ENCODE measurements at places on chromosomes 1 and 21.

DNA sequence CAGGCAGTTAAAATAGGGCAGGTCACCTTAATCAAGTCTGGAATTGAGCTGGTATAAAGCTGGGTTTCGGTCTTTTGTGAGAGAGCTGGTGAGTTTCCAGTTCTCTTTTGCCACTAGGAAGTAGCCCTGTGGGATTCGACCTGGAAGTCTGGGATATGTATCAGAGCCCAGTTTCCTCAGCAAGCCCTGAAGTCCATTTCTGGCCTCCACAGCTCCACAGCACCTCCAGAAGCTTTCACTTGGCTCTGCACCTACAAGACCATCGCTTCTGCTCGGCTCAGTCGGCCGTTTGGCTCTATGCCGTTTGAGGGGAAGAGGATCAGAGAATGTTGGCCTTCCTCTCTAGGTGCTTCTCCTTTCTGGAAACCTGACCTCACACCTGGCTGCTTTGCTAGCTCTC lies 148.0 kb downstream of the GALNT2 start:
- peak; percentile 47 for DNase-seq

DNA sequence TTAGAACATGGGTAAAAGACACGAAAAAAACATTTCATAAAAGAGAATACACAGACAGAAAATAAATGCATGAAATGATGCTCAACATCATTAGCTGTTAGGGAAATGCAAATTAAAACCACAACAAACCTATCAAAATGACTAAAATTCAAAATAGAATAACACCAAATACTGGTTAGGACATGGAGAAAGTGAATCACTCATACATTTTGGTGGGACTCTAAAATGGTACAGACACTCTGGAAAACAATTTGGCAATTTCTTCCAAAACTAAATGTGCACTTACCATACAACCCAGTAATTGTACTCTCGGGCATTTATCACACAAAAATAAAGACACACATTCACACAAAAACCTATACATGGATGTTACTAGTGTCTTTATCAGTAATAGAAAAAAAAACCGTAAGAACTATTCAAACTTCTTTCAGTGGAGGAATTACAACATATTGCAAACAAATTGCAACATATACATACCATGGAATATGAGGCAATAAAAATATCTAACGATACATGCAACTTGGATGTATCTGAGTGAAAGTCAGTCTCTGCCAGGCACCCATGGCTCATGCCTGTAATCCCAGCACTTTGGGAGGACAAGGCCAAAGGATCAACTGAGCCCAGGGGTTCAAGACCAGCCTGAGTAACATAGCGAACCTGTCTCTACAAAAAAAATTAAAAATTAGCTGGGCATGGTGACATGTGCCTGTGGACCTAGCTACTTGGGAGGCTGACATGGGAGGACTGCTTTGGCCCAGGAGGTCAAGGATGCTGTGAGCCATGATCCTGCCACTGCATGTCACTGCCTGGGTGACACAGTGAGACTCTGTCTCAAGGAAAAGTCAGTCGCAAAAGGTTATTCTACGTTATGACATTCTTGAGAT lies 19.6 kb downstream of the HSF2BP start:
- DNase-seq: no peak

- DNase-seq: no peak
Observed at GRCh38 chr1:75614399-75614756, 3.5 kb upstream of the SLC44A5 start.

- no peak for DNase-seq
Observed at GRCh38 chr1:175118375-175119367, 51.0 kb downstream of the TNN start.

- DNase-seq: peak; percentile 89
Observed at GRCh38 chr21:33924079-33924765, 8.6 kb upstream of the ATP5PO start.

DNA sequence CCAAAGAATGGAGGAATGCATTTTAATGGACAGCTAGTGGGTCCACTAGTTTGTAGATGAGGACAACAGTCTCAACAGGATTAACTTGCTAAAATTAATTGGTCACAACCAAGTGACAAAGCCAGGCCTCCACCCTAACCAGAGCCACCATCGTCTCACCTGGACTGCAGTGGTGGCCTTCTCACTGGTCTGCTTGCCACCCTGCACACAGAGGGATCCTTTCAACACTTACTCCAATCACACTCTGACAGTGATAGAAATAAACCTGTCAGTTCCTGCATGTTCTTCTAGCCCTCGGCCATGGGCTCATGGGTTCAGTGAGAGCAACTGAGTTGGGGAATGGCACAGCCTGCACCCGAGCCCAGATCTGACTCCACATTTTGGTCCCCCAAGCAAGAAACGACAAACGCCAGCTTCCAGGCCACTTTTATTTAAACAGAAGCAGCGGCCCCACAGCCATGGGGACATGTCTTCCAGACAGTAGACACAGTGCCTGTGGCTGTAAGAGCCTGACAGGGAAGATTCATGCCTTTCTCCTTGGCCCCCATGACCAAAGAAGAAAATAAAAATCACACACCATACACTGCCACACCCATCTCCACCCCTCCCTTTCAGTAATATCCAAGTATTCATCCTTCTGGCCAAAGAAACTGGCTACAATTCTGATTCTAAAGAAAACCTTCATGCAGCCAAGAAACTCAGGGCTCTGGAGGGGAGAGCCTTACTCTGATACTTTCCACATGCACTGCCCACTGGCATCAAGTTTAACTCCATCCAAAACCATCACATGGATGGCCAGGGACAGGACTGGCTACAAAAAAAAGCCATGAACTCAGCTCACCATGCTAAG lies 37.6 kb downstream of the DHCR24 start:
- no peak for DNase-seq

GRCh38 chr21:31253684-31254083 lies 90.4 kb downstream of the TIAM1 start:
- DNase-seq: no peak

GRCh38 chr1:94265906-94266305 lies 28.5 kb upstream of the ARHGAP29 start:
- DNase-seq: no peak

GRCh38 chr1:157725221-157725577 lies 24.6 kb upstream of the FCRL3 start:
- no peak for DNase-seq

- DNase-seq: no peak
Observed at GRCh38 chr1:27885114-27885528, 12.8 kb downstream of the THEMIS2 start.

- DNase-seq: no peak
Observed at GRCh38 chr1:961132-961669, 817 bp downstream of the KLHL17 start.

GRCh38 chr1:232474826-232475225 lies 155.1 kb downstream of the SIPA1L2 start:
- no peak for DNase-seq

DNA sequence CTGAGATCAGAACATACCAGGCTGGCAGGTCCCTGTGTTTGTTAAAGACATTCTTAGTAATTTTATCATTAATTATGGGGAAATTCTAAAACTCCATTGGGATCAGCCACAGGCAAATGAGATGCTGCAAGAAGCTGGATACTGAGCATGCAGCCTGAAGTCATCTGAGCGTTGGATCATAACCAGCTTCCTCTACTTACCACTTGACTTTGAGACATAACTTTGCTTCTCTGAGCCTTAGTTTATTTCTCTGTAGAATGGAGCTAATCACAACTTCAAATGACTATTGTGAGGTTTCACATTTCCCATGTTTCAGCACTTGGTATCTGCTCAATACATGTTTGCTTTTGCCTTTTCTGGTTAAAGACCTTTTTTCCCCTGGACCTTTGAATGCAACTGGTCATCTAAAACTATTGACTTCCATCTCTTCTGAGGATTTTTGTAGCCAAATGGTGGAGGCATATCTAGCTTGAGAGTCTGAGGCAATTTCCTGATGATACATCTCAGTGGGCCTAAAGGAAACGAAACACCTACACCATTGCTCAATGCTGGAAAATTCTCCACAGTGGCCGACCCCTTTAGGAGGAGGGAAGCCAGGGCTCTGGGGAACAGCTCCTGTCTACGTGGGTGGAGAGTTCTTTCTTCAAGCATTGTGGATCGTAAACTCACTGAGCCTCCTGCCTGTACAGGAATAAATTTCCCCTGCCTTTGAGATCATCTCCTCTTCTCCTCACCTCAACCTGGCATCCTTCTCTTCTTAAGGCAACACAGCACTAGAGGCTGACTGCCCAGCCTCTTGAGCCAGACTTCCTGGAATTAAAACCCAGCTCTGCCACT lies 109.1 kb upstream of the HOOK1 start:
- DNase-seq: no peak

DNA sequence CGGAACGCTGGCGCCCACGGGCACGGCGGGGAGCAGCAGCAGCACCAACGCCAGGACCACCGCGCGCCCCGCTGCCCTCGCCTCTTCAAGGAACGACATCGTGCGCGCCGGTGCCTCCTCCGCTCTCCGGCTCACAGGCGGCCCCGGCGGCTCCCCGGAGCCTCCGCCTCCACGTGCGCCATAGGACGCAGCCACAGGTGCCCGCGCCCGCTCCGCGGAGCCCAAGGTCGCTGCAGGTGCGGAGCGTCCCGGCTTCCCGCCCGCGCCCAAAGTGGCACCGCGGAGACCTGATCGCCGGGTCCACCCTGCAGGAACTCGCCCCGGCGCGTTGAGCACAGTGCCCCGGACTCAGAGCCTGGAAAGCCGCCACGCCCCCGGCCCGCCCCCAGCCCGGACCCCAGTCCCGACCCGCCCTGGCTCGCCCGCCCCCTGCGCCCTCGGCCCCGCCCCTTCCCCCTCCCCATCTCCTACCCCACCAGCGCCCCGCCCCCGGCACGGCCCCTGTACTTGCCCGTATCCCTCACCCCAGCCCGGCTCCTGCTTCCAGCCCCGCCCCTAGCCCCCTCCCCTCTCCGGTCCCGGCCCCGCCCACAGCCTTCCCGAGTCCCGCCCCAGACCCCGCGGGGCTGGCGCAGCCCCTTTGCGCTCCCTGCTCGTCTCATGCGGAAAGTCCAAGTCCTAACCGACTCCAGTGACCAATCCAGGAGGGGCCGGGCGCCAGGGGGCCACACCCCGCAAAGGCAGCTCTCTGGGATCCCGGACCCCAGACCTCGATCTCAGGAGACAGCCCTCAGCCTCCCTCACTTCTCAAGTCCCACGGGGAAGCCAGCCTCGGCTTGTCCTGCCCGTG lies at the start of gene MEGF6:
Gene MEGF6, minus strand, starts transcription at position 339 of the 850 bp plus-strand sequence. Its CDS starts 240 bp downstream, at position 99.
- peak; percentile 74 for DNase-seq

GRCh38 chr1:32892368-32893197 lies 6.3 kb downstream of the HPCA start:
- no peak for DNase-seq

DNA sequence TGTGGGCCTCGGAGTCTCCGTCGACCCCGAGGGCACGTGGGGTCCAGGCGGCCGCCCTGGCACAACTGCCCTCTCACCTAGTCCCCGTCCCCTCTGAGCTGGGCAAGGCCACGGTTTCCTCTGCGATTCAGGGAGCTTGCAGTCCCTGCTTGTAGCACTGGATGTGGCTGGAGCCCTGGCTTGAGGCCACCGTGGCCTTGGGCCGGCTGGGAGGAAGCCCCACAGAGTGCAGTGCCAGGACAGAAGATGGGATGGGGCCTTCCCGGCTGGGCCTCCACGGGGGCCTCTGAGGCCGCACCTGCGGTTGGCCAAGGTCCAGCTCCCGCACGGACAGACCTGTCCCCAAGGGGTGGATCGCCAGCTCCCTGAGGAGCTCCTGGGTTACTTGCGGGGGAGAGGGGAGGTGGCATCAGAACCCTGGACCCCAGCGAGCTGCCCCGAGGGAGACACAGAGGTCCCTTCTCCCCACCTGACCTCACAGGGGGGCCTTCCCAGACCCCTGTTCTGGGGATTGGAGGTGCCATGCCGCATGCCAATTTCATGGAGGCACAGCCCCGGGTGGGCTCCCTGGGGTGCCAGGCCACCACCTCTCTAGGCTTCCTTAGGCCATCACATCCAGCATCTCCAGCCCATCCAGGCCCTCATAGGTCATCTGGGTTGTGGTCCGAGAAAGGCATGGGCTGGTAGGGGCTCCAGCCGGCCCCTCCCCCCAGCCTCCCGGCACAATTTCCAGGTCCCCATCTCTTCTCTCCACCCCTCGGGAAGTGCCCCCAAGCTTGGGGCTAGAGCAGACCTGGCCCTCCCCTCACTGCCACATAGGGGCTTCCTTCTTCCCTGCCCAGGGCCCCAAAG lies 80.8 kb downstream of the MORN1 start:
- no peak for DNase-seq

DNA sequence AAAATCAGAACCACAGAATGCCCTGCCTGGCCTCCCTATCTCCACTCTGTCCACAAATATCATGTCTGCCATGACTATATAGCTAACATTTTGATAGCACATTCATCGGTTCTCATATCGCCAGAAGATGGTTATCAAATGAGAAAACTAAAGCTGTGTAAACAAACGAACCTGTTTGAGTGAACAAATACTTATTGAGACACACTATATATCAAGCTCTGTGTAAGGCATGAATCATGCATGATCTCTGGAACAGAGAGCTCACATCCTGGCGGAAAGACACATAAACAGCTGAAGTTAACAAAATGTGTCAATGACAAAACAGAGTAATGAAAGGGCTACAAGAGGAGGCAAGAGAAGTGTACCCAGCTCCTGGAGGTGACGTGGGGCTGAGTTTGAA lies 13.1 kb downstream of the KCND3 start:
- no peak for DNase-seq

DNA sequence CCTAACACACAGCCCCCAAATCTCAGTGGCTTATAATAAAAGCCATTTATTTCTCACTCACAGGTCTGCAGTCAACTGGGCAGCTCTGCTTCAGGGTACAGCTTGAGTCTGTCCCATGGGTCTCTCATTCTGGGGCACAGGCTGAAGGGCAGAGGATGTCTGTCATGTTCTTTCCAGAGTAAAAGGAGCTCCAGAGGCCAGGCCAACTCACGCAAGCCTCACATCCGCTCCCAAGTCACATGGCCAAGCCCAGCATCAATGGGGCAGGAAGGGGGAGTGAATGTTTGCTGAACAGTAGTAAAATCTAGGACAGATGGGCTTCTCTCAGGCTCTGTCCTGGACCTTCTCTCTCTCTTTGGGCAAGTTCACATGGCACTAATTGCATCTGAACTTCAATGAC lies 7.1 kb upstream of the SSBP3 start:
- DNase-seq: no peak

GRCh38 chr1:29632806-29633615 lies 396.7 kb downstream of the PTPRU start:
- no peak for DNase-seq

DNA sequence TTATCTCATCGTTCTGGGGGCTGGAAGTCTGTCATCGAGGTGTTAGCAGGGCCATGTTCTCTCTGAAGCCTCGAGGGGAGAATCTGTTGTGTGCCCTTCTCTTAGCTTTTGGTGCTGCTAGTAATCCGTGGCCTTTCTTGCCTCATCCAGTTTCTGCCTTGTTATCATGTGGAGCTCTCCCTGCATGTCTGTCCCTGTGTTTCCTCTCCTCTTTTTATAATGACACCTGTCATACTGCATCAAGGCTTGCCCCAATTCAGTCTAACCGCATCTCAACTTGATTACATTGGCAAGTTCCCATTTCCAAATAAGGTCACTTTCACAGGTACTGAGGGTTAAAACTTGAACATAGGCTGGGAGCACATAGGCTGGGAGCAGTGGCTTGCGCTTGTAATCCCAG lies 82.6 kb upstream of the CNIH3 start:
- DNase-seq: no peak

GRCh38 chr1:158043232-158043631 lies 49.8 kb downstream of the KIRREL1 start:
- DNase-seq: no peak

All from liver (tissue), 10 donors.